Left forelimb (tissue), 1 donor: ENCODE measurements at places on chromosomes 1 and 21.

- no peak for DNase-seq
These were observed 50.0 kb upstream of the SLC19A1 start for GRCh38 chr21:45592208-45592619.

GRCh38 chr1:44505210-44505993, 100.3 kb downstream of the RNF220 start:
- DNase-seq: no peak

- no peak for DNase-seq
These were observed 82.3 kb downstream of the SSBP3 start for GRCh38 chr1:54323921-54324250.

DNA sequence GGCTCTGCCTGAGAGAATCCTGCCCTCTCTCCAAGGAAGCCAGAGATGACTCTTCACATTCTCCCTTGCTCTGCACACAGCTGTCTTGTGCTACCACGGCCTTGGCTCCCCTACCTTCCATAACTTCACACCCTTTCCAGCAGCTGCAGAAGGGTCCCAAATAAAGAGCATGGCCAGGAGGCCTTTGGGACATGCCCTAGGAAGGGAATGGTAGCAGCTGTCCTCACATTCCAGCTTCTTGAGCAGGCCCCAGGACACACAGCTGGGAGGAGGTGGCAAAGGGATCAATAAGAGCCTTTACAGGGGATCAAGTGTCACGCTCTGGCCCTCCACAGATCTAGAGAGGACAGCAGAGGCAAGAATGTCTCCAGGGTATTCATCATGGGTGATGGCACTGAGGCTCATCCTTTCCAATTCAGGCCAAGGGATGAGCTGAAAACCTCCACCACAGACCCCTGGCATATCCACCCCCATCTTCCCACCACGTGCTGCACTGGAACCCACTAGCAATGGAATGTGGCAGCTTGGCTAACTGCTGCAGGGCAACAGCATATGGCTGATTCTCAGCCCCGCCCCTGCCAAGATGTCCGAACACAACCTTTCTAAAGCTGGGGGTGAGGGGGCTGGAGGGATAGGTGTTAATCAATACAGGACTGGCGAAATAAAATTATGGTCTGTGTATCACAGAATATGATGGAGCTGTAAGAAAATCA, 17.8 kb upstream of the RAB29 start:
- DNase-seq: no peak

- no peak for DNase-seq
These were observed 1.6 kb downstream of the CD247 start for GRCh38 chr1:167516404-167517388.

- no peak for DNase-seq
These were observed 7.3 kb downstream of the KIAA2013 start for GRCh38 chr1:11918799-11919519.

DNA sequence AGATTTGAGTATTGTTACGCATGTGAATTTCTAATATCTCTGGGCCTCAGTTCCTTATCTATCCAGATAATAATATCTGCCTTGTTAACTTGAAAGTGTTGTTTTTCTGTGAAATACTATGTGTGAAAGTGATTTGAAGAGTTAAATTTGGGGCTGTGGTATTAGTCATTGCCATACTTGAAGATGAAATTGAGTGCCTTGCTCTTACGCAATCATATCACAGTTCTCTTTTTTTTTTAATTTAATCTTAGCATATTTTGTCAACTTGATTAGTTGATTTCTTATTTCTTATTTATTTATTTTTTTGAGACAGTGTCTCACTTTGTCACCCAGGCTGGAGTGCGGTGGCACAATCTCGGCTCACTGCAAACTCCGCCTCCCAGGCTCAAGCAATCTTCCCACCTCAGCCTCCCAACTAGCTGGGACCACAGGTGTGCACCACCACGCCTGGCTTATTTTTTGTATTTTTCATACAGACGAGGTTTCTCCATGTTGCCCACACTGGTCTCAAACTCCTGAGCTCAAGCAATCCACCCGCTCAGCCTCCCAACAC, 31.0 kb downstream of the AGO4 start:
- DNase-seq: no peak

GRCh38 chr1:91736715-91737615, 149.0 kb downstream of the TGFBR3 start:
- no peak for DNase-seq

GRCh38 chr1:41709331-41709730, 209.4 kb downstream of the HIVEP3 start:
- no peak for DNase-seq
